Inflammatory macrophage (primary cell): ENCODE measurements at places on chromosomes 3 and 15.
A peak's percentile ranks its signal among the peaks of the same experiment; 100 is the strongest.

DNA sequence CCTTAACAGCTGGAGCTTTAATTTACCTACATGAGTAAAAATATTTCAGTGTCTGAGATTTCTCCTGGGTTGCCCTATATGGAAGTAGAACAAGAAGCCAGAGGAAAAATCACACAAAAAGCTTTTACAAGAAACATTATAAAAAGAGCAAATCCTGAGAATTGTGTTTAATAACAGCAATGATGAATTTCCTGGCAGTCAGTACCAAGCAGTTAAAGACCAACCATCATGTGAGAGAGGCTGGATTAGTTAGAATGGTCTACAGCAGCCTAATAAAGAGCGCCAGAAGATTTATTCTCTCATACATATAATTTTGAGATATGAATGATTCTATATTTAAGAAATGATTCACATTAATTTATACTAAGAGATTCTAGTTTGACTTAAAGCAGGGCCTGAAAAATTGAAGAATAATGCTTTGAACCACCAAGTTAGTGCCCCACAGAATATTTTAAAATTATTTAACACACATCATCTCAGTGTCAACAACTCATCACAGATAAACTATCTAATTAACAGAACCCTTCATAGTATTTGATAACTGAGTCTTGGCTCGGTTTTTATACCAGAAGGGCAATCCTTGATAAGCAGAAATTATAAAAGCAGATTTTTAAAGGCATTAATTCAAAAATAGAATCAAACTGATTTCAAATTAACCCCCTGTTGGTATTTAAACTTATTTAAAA lies 59.9 kb upstream of the DPH6 start:
- DNase-seq = no peak

GRCh38 chr15:31150732-31151231 lies 49.3 kb upstream of the TRPM1 start:
- DNase-seq = no peak

DNA sequence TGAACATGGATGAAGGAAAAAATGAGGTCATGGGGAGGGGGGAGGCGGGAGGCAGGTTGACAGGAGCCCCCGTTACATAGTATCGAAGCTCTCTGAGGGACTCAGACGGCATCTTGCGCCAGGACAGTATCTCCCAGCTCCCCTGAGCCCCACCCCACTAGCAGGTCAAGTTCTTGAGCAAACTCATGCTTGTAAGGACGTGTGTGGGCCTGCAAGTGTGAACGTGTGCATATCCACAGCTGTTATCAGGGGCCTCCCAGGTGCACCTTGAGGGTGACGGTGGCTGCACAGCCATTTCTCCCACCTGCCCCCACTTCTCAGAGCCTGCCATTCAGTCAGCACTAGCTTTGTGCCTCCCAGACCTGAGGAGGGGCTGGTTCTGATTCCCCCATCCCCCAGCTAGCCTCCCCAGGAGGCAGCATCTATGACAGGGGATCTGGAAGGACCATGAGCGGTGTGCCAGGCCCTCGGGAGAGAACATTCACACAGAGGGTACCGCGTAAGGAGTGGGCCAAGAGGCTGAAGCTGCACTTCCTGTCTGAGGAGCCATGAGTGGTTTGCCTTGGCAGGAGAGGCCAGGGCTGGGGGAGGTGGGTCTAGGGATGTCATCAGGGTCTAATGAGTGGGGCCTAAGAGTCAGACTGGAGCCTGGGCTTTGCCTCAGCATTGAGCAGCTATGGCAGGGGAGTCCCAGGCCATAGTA lies 2.9 kb downstream of the SEMA3F start:
- no peak for DNase-seq

DNA sequence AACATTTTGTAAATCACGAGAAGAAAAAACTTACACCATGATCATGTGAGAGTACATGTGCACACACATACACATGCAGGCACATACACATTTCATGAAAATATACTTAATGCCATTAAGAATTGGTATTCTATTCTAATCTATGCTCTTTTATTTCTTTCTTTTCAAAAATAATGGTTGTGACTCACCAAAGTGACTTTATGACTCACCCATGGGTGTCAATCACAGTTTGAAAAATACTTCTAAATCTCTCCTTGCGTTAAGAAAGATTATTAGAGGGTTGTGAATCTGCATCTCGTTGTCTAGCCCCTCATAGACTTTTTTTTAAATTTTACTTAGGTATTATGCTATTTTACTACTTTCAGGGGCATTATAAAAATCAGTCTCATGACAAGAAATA lies 254.2 kb downstream of the TUSC7 start:
- DNase-seq = no peak

DNA sequence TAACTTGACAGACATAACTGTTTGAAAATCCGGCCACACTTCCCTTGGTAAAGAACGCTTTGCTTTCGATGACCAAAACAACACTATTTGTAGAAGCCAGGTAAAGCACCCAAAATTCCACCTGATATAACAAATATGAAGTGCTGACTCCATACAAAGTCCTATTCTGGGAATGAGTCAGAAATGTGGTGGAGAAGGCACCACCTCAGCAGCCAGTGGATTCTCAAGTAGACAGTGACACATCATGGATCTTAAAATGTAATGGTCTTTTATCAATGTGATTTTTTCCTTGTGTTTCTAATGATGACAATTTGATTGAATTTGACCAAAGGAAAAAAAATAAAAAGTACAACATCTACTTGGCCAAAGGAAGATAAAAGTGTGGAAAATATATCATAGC lies 135.0 kb upstream of the WNT5A start:
- DNase-seq = no peak

DNA sequence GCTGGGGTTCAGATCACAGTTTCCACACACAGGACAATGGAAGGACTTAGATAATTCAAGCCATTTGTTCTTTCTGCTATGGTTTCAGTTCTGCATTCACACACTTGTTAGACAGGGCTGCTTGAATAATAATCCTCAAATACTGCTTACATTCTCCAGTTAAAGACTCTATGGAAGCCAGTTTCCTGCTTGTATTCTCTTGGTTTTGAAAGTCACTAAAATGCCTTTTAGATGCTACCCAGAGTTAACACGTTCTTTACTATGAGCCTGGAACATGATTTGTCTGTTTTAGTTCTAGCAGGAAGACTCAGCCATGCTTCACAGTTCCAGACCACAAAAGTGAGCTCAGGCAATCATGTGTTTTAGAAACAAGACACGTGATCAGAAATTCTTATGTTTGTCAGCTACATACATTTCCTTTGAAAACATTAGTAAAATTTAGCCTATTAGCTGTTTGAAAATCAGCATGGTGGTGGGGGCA lies 152.4 kb downstream of the LEKR1 start:
- peak; percentile 55 for DNase-seq
